NCI-H1436 treated with DMSO at 0.1 percent for 48 hours (cell line): ENCODE measurements at places on chromosomes 2 and 18.

- DNase-seq: no peak
Observed at GRCh38 chr18:77165503-77166188, 33.1 kb upstream of the MBP start.

DNA sequence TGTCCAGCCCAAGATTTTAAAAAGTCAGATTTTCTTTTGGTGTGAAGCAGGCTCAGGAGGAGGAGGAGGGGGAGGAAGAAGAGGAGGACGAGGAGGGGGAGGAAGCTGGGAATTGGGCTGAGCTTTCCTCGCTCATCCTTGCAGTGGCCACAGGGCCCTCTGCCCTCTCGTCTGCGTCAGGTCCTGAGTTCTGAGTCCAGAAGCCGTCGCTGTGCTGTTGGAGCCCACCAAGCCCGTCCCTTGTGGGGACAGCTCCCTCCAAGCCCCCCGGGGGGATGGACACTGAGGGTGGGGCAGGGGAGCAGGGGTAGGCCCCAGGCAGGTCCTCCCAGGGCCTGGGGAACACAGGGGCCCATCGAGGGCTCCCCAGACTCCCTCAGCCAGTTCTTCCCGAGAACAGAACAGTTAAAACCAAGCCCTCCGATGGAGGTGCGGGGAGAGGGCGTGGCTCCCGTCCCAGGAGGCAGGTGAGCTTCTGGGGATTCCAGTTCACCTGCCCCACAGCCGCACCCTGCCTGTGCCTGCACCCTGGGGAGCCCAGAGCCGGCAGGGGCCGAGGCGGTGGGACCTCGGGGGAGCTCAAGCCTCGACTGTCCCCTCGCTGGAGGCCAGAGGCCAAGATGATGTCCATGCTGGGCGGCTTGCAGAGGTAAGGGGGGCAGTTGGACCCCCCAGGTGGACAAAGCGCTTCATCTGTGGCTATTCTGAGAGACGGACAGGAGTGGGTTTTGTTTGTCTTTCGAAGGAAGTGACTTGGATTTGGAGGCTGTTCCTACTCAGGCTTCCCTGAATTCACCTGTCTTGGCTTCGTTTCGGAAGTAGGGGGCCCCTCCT lies at the start of gene GAL3ST2:
Gene GAL3ST2, plus strand, starts transcription at position 487 of the 834 bp plus-strand sequence. Its CDS starts 134 bp downstream, at position 621.
- no peak for DNase-seq

DNA sequence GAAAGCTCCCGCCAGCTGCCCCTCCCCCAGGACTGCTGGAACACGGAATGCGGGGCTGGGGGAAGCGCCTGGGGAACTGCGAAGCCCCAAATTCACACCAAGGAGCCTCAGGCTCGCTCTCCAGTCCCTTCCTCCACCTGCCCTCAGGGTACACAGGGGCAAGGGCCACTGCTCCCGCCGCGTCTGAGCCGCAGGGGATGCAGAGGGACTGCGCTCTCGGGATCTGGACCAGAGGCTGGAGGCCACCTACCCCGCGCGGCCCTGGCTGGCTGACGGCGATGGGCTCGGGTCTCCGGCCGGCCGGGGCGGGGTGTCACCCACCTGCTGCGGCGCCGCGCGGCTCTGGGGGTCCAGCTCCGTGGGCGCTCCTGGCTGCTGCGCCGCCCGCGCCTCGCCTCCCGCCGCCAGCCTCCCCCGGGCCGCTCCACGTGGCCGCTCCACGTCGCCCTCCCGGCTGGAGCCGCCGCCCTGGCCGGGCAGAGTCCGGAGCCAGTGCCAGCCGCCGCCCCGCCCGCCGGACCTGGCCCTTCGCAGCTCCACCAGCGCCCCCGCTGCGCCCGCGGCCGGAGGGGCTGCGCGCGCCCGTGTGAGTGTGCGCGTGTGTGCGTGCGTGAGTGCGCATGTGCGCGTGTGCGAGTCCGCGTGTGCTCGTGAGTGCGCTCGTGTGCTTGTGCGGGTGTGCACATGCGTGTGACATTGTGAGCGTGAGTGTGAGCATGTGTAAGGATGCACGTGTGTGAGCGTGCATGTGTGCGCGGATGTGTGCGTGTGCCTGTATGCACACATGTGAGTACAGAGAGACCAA lies at the start of gene CGREF1:
Gene CGREF1, minus strand, starts transcription at position 604 of the 805 bp plus-strand sequence. CDS start 14,762 bp downstream, outside the sequence.
- DNase-seq: no peak

DNA sequence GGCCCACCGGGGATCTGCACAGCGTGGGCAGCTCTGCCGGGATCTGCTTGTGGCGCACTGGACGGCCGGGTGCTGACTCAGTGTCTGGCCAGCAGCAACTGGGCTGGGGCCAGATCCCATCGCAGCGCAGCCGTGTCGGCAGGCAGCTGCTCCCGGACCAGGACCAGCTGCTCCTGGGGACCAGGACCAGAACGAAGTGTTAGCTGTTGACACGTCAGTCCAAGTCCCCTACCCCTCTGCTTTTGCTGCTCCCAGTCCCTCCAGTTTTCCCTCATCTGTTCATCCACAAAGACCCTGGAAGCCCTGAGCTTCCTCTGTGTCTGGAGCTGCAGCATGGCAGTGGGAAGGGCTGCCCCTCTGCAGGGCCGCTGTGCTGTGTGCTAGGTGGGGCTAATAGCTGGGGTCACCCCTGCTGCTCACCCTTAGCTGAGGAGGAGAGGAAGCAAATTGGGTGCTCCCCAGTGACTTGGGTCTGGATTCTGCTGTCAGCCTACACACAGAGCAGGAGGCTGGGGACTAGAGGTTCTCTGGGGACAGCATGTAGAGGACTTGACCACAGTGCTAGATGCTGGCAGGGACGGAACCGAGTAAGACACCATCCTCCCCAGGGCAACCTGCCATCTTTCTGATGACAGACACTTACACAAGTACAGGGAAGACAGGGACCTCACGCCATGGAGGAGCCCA lies 16.9 kb upstream of the KIF1A start:
- no peak for DNase-seq

DNA sequence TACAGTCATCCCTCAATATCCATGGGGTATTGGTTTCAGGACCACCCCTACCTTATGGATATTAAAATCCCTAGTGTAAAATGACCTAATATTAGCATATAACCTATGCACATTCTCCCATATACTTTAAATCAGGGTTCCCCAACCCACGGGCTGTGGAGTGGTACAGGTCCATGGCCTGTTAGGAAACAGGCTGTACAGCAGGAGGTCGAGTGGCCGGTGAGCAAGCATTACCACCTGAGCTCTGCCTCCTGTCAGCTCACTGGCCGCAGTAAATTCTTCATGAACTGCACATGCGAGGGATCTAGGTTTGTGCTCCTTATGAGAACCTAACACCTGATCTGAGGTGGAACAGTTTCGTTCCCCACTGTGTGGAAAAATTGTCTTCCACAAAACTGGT lies 73.8 kb downstream of the RIF1 start:
- no peak for DNase-seq

DNA sequence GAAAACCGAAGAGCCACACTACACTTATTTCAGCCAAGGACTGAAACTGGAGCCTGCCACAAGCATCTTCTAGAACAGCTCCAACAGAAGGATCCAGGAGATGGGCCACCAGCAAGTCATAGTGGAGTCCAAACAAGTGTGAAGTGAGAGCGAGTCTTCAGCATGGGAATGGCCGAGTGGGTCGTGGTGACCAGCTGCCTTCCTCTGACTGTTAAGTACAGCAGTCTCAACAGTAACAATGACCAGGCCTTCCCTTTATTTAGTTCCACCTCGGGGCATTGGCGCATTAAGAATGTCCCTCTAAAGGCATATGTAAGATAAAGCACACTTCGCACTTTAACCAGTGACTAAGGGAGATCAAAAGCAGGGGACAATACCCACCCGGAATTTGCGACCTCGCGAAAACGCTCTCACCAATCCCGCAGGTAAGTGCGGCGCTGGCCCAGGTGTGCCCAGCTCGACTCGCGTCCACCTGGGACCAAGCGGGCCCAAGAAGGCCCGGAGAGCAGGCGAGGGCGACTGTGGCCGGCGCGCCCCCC lies 1.1 kb downstream of the L3MBTL4 start:
- DNase-seq: no peak

DNA sequence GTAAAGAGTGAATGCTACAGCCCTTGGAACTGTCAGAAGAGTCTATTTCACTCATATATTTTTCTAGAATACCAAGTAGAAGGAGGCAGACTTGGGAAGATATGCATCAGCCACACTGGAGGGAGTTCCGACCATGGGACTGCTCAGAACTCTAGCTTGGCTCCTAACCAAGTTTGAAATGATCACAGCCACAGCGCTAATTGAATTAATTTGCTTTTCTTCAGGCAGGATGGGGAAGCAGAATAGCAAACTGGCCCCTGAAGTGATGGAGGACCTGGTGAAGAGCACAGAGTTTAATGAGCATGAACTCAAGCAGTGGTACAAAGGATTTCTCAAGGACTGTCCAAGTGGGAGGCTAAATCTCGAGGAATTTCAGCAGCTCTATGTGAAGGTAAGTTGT lies 51.4 kb downstream of the VSNL1 start:
- no peak for DNase-seq

DNA sequence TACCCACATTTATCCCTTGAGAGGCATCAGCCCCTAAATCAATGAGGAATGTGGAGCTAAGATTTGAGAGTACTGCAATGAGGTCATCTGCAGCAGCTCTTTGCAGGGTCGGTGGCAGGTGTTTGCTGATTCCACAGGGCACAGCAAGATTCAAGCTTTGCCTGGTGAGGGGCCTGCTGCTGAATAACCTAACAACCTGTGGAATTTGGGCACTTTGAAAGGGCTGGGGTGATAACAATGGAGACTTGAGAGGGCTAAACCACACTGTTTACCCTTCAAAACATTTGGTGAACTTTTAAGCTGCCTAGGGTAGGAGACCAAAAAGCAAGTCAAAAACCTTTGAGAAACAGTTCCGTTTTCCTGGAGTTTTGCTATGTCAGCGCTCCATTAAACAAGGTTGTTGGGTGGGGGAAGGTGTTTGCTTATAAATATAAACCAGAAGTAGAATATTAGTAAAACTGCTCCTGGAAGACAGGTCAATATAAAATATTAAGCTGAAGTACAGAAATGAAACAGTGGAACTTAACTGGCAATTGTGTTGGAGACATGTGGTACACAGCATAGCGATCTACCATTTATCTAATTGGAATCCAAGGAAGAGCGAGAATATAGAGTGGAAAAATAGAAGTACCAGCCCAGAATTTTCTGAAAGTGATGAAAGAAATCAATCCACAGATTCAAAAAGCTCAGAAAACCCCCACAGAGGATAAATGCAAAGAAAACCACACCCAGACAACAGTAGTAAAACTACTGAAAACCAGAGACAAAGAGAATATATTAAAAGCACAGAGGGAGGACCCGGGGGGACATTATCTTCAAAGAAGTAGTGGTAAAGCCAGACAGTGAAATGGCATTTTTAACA lies 15.7 kb downstream of the COPS8 start:
- DNase-seq: no peak

DNA sequence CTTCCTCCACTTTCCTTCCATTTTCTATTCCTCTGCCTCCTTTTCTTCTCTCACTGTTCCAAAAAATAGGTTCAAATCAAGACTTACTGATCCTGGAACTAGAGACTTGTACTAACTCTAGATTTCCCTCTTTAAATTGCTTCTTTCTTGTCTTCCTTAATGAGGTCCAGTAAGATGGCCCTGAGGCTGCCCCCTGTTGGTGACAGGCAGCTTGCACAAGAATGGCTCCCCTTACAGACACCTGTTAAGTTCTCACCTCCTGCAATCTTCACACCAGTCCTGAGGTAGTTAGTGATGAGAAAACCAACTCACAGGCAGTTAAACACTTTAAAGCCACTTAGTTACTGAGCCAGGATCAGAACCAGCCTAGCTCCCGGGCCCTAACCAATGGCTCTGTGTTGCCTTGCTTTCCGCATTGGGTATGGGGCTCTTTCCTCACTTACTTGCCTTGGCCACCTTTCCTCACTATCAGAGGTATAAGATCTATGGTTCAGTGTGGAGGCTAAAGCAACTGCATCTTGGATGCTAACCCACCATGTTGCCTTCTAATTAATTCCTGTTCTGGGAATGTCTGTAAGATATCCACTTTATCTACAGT lies 130.6 kb downstream of the AKAIN1 start:
- DNase-seq: no peak

DNA sequence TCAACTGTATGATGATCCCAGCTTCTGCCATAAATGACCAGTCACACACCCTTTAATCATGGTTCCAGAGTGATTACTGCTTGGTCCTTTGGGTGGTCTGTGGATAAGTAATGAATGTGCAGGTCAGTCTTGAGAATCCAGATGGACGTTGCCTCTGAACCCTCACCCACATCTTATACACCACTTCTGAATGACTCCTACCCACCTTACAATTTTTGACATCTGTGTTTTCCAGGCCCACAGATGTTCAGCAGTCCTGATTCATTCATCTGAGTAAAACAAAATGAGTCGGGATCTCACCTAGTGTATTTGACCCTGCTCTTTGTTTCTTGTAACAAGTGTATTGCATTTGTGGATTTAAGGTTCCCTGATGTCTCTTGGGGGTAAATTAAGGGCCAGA lies 194.1 kb upstream of the CCDC68 start:
- DNase-seq: no peak

DNA sequence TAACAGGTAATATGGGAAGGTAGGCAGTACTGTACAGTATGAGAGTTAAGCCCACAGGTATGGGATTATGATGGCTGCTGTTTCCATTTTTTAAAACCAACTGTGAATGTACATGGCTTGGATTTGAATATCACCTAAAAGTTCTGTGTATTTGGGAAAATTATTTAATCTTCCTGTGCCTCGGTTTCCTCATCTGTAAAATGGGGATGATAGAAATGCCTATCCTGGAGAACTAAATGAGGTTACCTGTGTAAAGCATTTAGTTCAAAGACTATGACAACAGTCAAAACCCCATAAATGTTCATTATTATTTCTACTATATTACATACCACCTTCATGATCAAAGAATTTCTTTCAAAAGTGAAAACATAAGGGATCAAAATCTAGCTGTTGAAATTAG lies 3.6 kb downstream of the KLHL41 start:
- DNase-seq: no peak

- DNase-seq: no peak
Observed at GRCh38 chr2:25347205-25347815, 5.6 kb upstream of the DNMT3A start.

DNA sequence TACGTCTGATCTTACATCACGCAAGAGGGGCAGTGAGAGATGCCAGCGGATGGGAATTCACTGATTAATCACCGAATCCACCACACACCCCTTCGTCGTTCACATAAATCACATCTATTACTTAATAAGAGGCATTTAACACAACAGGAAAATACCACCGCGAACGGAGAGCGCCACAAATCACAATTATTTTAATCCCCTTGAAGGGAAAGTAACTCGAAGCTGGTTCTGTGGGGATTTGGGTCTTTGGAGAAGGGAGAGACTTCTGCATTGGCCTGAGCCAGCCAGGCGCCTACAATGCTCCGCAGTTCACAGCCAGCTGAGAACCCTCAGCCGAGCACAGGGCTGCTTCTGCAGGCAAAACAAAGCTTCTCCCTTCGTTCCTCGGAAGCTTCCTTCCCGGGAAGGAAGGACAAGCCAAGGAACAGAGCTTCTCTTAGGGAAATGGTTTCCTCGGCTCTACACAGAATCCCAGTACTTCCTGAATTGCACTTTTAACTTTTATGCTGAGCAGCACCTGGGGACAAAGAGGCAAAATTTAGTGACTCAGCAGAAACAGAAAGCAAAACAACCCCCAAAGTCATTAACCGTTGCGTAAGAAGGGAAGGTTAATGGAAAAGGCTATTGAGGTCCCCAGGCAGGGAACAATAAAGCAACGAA lies at the start of gene LRP1B:
Gene LRP1B, minus strand, starts transcription at position 7 of the 660 bp plus-strand sequence. CDS start 287 bp downstream, outside the sequence.
- no peak for DNase-seq

- no peak for DNase-seq
Observed at GRCh38 chr2:144511937-144512336, 8.0 kb downstream of the ZEB2 start.

GRCh38 chr2:134181219-134181618 lies 72.7 kb upstream of the MGAT5 start:
- DNase-seq: no peak

GRCh38 chr2:31205186-31205585 lies 12.1 kb downstream of the CAPN14 start:
- DNase-seq: no peak
